ENCODE measurements at places on chromosomes 7 and 10. TPM values are rescaled to one million over a fixed set of nuclear protein-coding genes. Genes with fewer than 3 reads are reported as not detected.

- no peaks in the 10 kb centered on the region for H3K36me3 ChIP-seq
- no peaks in the 10 kb centered on the region for H3K4me1 ChIP-seq
- no peak for DNase-seq
Measured at GRCh38 chr10:131475803-131476202, 164.3 kb upstream of the TCERG1L start.

DNA sequence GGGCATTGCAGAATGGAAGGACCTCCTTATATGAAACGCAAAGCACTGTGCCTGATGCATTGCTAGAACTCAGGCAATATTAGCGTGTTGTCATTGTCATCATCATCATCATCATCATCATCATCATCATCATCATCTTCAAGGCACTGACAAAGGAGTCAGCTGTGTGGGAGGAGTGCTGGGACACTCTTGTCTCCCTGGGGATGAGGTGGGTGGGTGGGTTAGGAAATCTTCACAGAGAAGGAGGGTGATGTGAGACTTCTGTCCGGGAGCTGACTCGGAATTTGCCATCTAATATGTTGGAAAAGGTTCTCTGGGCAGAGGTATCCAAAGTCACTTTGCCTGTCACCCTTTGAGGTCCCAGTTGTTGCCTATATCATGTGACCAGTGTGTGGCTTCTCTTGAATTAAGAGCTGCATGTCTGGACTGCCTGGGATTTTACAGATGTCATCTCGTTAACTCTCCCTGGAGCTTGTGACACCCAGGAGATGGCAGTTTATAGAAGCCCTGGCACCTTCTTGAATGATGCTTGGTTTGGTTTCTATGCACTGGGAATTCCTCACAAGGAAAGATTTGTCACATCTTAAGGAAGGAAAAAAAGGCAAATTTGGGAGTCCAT is 7.1 kb downstream of the HTRA1 start:
- H3K4me1 ChIP-seq = peaks cover 2% of the 10 kb centered on the region
- DNase-seq = no peak
- H3K4me3 ChIP-seq = no peak overlapping the region
- H3K36me3 ChIP-seq = no peaks in the 10 kb centered on the region
- H3K27ac ChIP-seq = no peak overlapping the region
- peaks cover 27% of the 10 kb centered on the region for H3K27me3 ChIP-seq

GRCh38 chr7:158924956-158925355 is 68.6 kb downstream of the DYNC2I1 start:
- H3K27ac ChIP-seq = no peak overlapping the region
- peaks cover 85% of the 10 kb centered on the region for H3K36me3 ChIP-seq
- H3K4me1 ChIP-seq = no peaks in the 10 kb centered on the region
- H3K27me3 ChIP-seq = no peaks in the 10 kb centered on the region

- no peak overlapping the region for H3K4me3 ChIP-seq
- DNase-seq = no peak
- no peaks in the 10 kb centered on the region for H3K36me3 ChIP-seq
- H3K4me1 ChIP-seq = no peaks in the 10 kb centered on the region
Measured at GRCh38 chr7:45623740-45624391, 49.7 kb downstream of the ADCY1 start.

- DNase-seq = no peak
- H3K36me3 ChIP-seq = no peaks in the 10 kb centered on the region
- H3K27me3 ChIP-seq = peaks cover 29% of the 10 kb centered on the region
- H3K4me3 ChIP-seq = no peak overlapping the region
- no peaks in the 10 kb centered on the region for H3K4me1 ChIP-seq
Measured at GRCh38 chr10:49409755-49410154, 13.9 kb upstream of the DRGX start.

The CREB5 gene
- total RNA-seq = 0.80 TPM

Measured in activated B cell treated with CpG ODN at 0.5 μM for 24 hours (primary cell).